ENCODE measurements at places on chromosomes 4 and X. TPM values are rescaled to one million over a fixed set of nuclear protein-coding genes. Genes with fewer than 3 reads are reported as not detected.

Gene SPON2
- total RNA-seq, result 1.4 TPM

Gene CPE
- 298 TPM for total RNA-seq

Gene KIAA1210
- not detected for total RNA-seq

Gene PHOX2B
- total RNA-seq, result not detected

Gene XPNPEP2
- not detected for total RNA-seq

Gene REPS2
- total RNA-seq, result 4.3 TPM

Gene MAGEE1
- total RNA-seq, result 7.1 TPM

Gene PLP1
- total RNA-seq, result 5.1 TPM

- H3K36me3 ChIP-seq, result no peaks in the 10 kb centered on the region
- no peaks in the 10 kb centered on the region for H3K4me1 ChIP-seq
- H3K27me3 ChIP-seq, result no peaks in the 10 kb centered on the region
Measured at GRCh38 chrX:109880629-109881028, 122.3 kb upstream of the TMEM164 start.

- H3K4me1 ChIP-seq, result no peaks in the 10 kb centered on the region
- H3K36me3 ChIP-seq, result no peaks in the 10 kb centered on the region
- H3K27me3 ChIP-seq, result no peaks in the 10 kb centered on the region
- no peak overlapping the region for H3K4me3 ChIP-seq
Measured at GRCh38 chr4:9875516-9875915, 94.1 kb downstream of the DRD5 start.

DNA sequence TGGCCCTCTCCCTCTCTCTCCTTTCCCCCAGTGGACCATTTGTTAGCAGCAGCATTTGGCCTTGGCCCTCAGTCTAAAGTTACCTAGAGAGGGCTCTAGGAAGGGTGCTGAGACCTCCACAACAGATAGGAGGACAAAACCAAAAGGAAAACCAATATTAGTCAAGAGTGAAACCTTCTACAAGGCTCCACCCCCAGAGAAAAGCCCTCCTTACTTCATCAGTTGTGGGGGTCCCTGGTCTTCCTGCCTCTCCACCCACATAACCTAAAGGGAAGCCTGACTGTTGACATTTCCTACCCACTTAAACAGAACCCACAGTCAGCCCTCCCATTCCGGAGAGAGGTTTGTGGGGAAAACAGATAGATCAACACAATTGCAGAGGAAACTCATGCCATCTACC lies 4.7 kb upstream of the CD40LG start:
- H3K4me1 ChIP-seq, result no peaks in the 10 kb centered on the region
- H3K4me3 ChIP-seq, result no peak overlapping the region
- no peak for DNase-seq

DNA sequence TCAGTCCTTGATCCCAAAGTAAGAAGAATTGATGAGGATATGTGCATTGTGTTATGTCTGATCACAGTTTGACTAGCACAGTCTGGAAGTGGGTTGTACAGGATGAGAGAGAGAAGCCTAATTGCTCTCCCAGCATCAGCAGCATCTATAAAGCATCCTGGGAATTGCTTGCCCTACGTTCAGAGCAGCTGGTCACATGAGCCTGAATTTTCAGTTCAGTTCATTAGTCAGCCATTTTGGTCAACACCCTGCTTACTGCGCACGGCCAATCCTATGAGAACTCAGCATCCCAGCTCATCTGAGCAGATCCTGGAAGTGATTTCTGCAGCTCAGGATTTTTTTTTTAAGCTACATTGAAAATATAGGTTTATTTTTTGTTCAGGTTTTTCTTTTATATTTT lies at the start of gene RUFY3:
Gene RUFY3 (plus strand): TSS at position 218 of the 400 bp plus-strand sequence. CDS start 610 bp downstream, outside the sequence.
- H3K4me3 ChIP-seq, result no peak within 1 kb of the TSS
- no peaks in the 10 kb centered on the region for H3K36me3 ChIP-seq
- H3K4me1 ChIP-seq, result no peaks in the 10 kb centered on the region

DNA sequence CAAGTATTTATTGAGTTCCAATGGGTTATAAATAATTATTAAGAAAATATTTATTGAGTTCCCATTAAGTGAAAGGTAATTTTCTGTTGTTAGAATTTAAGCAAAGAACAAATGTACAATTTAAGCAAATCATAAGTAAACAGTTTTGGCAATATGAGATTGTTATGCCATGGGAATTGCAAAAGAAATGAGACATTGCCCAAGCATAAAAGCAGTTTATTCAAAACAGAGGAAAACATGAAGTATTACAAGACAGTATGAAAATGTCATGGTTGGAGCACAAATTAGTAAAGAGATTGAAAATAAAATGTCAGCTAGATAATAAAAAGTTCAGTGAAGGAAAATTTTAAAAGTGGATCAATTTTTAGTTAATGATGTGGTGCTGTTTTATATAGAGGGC lies 706.1 kb upstream of the EPHA5 start:
- no peak overlapping the region for H3K4me3 ChIP-seq
- no peak for DNase-seq

DNA sequence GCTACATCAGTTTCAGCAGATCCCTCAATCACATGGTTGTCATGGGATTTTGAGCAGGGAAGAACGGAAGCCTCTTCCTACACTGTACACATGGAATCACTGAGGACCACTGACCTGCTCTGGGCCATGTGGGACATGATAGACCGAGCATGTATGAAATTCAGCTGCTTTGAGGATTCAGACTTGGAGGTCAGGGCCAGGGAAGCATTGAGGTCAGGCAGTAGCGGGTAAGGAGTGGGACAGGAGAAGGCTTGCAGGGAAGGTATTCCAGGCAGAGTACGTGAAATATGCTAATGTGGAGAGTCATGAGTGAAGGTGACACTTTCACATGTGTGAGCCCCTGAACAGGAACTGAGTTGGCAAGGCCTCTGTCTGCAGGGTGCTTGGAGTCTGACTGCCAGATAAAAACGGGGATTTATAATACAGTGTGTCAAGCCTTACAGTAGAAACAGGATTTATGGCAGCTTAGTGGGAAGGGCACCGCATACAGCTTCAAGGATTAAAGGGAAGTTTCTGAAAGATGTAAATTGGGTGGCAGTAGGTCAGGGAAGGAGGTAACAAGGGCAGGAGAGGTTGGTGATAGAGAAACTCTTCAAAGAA lies 111.7 kb downstream of the STK32B start:
- H3K36me3 ChIP-seq, result no peaks in the 10 kb centered on the region
- H3K27ac ChIP-seq, result no peak overlapping the region
- DNase-seq, result no peak
- H3K4me3 ChIP-seq, result no peak overlapping the region
- no peaks in the 10 kb centered on the region for H3K4me1 ChIP-seq

DNA sequence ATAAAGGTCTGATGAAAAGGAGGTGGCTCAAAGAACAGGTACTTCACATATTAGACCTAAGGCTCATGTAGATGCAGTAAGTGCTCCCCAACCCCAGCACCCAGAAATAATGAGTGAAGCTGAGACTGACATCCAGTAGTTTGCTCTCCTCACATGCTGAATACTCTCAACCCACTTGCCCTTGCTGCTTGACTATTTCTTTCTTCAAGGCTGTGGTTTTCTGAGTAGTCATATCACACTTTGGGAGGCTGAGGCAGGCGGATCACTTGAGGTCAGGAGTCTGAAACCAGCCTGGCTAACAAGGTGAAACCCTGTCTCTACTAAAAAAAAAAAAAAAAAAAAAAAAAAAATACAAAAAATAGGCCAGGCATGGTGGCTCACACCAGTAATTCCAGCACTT lies 51.5 kb upstream of the PRPS1 start:
- H3K36me3 ChIP-seq, result no peaks in the 10 kb centered on the region
- H3K27me3 ChIP-seq, result no peaks in the 10 kb centered on the region
- no peak for DNase-seq

GRCh38 chrX:24842486-24842885 lies 148.8 kb downstream of the POLA1 start:
- H3K27me3 ChIP-seq, result no peaks in the 10 kb centered on the region
- H3K4me1 ChIP-seq, result no peaks in the 10 kb centered on the region

- H3K27ac ChIP-seq, result no peak overlapping the region
- DNase-seq, result no peak
- peaks cover 4% of the 10 kb centered on the region for H3K36me3 ChIP-seq
- no peaks in the 10 kb centered on the region for H3K4me1 ChIP-seq
- no peak overlapping the region for H3K4me3 ChIP-seq
Measured at GRCh38 chrX:71321731-71322130, 20.2 kb downstream of the ITGB1BP2 start.

- H3K36me3 ChIP-seq, result peaks cover 83% of the 10 kb centered on the region
- no peak overlapping the region for H3K27ac ChIP-seq
- peaks cover 4% of the 10 kb centered on the region for H3K4me1 ChIP-seq
- peak; percentile 26 for DNase-seq
- H3K4me3 ChIP-seq, result no peak overlapping the region
Measured at GRCh38 chr4:7000421-7001176, 42.6 kb upstream of the TADA2B start.

- no peaks in the 10 kb centered on the region for H3K36me3 ChIP-seq
- H3K4me3 ChIP-seq, result no peak overlapping the region
- H3K27me3 ChIP-seq, result no peaks in the 10 kb centered on the region
- H3K27ac ChIP-seq, result no peak overlapping the region
- no peaks in the 10 kb centered on the region for H3K4me1 ChIP-seq
- DNase-seq, result no peak
Measured at GRCh38 chr4:93243262-93243661, 585.3 kb upstream of the ATOH1 start.

GRCh38 chr4:71729856-71730255 lies 54.0 kb downstream of the GC start:
- no peak overlapping the region for H3K4me3 ChIP-seq
- no peak for DNase-seq
- no peaks in the 10 kb centered on the region for H3K36me3 ChIP-seq
- no peaks in the 10 kb centered on the region for H3K4me1 ChIP-seq

GRCh38 chr4:63589796-63590195 lies 819.5 kb downstream of the TECRL start:
- H3K4me3 ChIP-seq, result no peak overlapping the region
- peak; percentile 82 for DNase-seq
- H3K36me3 ChIP-seq, result no peaks in the 10 kb centered on the region
- H3K4me1 ChIP-seq, result no peaks in the 10 kb centered on the region
- no peaks in the 10 kb centered on the region for H3K27me3 ChIP-seq
- no peak overlapping the region for H3K27ac ChIP-seq

GRCh38 chr4:16237715-16238114 lies 11.4 kb upstream of the TAPT1 start:
- no peaks in the 10 kb centered on the region for H3K27me3 ChIP-seq
- no peak overlapping the region for H3K27ac ChIP-seq
- DNase-seq, result no peak
- H3K36me3 ChIP-seq, result no peaks in the 10 kb centered on the region
- no peaks in the 10 kb centered on the region for H3K4me1 ChIP-seq

DNA sequence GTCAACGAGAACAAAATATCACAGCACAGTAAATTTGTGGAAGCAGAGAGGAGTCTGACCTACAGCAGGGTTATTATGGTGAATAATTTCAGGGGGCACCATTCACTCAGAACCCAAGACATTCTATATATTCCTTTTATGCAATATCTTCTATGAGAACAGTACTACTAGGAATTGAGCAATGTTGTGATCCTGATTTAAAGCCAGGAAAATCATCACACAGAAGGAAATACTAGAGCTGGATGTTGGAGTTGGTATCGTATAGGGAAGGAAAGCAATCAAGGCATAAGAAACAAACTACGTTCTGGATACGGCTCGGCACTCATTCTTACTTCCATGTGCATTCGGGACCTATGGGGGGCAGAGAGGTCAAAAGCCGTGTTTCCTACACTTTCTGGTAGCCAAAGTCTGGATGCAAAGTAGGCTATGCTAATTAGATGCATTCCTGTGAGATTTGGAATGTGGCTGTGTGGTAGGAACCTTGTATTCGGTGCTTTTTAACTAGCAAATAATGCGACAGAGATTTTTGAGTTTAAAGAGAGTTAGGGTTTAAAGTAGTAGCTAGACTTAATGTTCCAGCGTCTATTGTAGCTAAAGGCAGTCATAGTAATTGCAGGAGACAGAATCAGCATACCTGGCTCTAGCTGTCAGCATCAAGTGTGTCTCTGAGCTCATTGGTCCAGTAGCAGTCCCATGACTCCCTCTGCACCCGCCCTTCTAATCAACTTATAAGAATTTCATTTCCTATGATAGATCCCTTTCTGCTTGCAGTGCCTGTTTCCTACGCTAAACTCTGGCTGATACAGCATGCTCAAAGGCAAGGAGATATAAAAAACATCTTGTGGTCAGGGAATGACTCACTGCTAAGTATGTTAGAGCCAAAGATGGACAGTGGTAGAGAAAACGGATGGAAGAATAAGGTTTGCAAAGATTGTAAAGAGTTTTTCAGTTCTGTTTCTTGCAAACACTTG lies 43.3 kb upstream of the PDGFC start:
- H3K4me3 ChIP-seq, result no peak overlapping the region
- peaks cover 20% of the 10 kb centered on the region for H3K27me3 ChIP-seq
- H3K36me3 ChIP-seq, result no peaks in the 10 kb centered on the region
- peak; percentile 55 for DNase-seq
- no peaks in the 10 kb centered on the region for H3K4me1 ChIP-seq

DNA sequence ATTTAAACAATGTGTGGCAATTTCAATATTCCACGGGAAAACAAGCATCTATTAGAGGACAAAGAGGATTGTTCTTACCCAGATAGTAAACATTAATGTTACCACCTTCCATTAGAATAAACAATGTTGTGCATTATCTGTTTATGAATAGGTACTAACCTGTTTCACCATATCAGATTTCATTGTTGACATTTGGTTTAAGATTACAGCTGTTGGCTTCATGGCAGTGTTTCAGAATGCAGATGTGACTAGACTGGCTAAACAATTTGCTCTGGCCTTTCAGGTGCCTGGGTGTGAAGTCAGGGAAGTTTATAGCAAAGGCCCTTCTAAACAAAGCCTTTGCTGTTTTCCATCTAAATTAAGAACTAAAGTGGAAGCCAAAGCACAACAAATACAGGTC lies 464.7 kb upstream of the FAM47C start:
- no peaks in the 10 kb centered on the region for H3K36me3 ChIP-seq
- DNase-seq, result no peak
- H3K27ac ChIP-seq, result no peak overlapping the region
- H3K27me3 ChIP-seq, result no peaks in the 10 kb centered on the region
- H3K4me1 ChIP-seq, result no peaks in the 10 kb centered on the region

DNA sequence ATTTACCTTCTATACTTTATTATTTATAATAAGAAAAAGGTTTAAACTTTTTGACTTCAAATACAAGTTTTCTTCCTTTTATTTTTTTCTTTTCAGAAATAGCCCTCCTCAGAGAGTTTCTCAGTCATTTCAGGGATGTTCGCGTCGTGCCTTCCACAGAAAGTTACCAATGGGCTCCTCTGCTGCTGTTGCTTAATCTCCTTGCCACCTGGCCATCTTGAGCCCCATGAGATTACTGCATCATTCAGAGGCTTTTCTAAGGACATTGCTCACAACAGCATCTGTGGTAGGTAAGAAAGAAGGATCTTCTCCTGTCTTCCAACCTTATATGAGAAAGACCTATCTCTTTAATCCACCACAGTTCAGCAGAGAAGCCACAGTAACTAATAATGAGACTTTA lies 1361.9 kb upstream of the ADGRL3 start:
- no peak overlapping the region for H3K27ac ChIP-seq
- DNase-seq, result no peak
- H3K27me3 ChIP-seq, result no peaks in the 10 kb centered on the region
- no peaks in the 10 kb centered on the region for H3K4me1 ChIP-seq
- no peak overlapping the region for H3K4me3 ChIP-seq

- no peak overlapping the region for H3K27ac ChIP-seq
- DNase-seq, result no peak
Measured at GRCh38 chrX:109831326-109831985, 98.4 kb upstream of the ACSL4 start.

Measured in endodermal cell (in vitro differentiated cells).